Activated CD8-positive, alpha-beta T cell treated with anti-CD3 and anti-CD28 coated beads, Interleukin-2, amount 10 ng/mL, durations not matched to agents 7 days and 5 days (primary cell): ENCODE measurements at places on chromosomes 5 and 9. TPM values are rescaled to one million over a fixed set of nuclear protein-coding genes. Genes with fewer than 3 reads are reported as not detected.

The MAMDC2 gene
- total RNA-seq = not detected

DNA sequence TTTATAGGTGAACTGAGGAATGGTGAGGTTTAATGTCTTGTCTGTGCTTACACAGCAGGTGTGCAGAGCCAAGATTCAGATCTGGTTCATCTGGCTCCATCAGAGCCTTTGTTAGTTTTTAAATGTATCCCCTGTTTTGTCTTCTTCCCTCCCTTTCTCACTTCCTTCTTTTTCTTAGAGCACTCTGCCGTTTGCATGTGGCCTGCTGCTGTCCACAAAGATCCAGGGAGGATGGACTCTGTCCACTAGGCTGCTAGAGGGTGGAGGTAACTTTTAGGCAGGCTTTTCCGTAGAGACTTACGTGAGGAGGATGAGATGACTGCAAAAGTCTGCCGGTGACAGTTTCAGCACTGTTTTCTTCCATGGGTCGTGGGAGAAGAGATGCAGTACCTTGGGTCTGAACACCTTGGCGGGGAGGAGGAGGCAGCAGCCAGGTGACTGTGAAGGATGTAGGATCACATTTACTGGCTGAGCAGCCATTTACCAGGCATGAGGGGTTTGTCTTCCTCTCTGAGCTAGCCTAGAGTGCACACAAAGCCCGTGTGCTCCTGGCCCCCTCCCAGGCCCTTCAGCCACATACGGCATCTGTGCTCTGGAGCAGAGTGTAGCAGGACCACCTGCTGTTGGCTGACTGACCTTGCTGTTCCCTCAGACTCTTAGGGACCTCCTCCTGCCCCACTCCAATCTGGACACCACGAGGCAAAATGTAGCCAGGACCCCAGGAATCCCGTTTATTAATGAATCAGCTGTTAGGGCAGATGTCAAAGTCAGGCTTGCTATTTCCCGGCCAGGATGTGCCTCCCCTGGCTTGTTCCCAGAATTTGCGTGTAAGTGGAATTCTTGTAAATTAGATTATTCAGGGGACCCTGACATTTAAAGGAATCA is 1.8 kb downstream of the NTMT1 start:
- peaks cover 61% of the 10 kb centered on the region for H3K4me1 ChIP-seq
- no peak for DNase-seq
- H3K36me3 ChIP-seq = peaks cover 21% of the 10 kb centered on the region
- H3K4me3 ChIP-seq = peak overlapping the region; percentile 80

The SPATA31A3 gene
- total RNA-seq = not detected

GRCh38 chr9:14455243-14455642 is 141.3 kb upstream of the NFIB start:
- H3K36me3 ChIP-seq = no peaks in the 10 kb centered on the region
- no peak overlapping the region for H3K4me3 ChIP-seq
- H3K4me1 ChIP-seq = no peaks in the 10 kb centered on the region
- DNase-seq = no peak
- no peak overlapping the region for H3K27ac ChIP-seq

GRCh38 chr5:74589204-74590056 is 51.1 kb downstream of the ENC1 start:
- no peak overlapping the region for H3K27ac ChIP-seq
- H3K36me3 ChIP-seq = no peaks in the 10 kb centered on the region
- no peak overlapping the region for H3K4me3 ChIP-seq
- H3K4me1 ChIP-seq = no peaks in the 10 kb centered on the region
- H3K27me3 ChIP-seq = peaks cover 27% of the 10 kb centered on the region

The DNAI1 gene
- total RNA-seq = not detected

The AMACR gene
- total RNA-seq = 6.9 TPM

DNA sequence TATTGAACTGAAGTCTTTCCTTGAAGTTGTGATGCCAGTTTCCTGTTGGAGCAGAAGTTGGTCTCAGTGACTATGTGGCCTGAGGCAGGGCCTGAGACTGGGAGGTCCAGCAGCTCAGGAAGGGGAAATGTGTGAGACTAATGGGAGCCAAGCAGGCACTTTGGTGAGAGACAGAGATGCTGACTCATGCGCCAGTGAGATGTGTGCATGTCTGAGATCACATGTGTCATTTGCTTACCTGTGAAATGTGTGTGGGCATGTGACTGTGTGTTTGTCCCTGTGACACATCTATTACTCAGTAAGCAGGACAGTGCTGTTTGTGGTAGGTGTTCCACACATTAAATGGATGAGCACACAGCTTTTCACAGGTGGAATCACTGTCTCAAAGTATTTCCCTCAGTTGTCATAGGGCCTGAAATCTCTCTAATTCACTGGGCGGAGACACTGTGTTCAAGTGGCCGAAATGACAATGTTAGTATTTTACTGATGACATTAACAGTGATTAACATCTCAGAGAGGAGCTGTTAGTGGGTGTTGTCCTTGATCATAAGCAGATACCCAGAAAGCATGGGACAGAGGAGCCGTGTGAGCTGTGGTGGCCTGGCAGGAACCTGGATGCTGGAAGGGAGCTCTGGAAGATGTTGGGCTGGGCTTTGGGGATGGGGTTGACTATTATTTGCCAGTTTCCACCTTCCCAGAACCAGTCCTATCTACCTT is 7.4 kb downstream of the NPR2 start:
- H3K27ac ChIP-seq = peak overlapping the region; percentile 8
- peaks cover 1% of the 10 kb centered on the region for H3K36me3 ChIP-seq
- H3K4me1 ChIP-seq = peaks cover 30% of the 10 kb centered on the region
- H3K27me3 ChIP-seq = no peaks in the 10 kb centered on the region
- DNase-seq = peak; percentile 35
- no peak overlapping the region for H3K4me3 ChIP-seq

The CSF1R gene
- not detected for total RNA-seq

- peaks cover 3% of the 10 kb centered on the region for H3K36me3 ChIP-seq
- no peak for DNase-seq
- no peaks in the 10 kb centered on the region for H3K4me1 ChIP-seq
These were observed 2.2 kb downstream of the PCDHA10 start for GRCh38 chr5:140857987-140858240.

GRCh38 chr5:62494772-62495171 is 82.2 kb downstream of the IPO11 start:
- DNase-seq = no peak
- H3K27ac ChIP-seq = no peak overlapping the region
- no peaks in the 10 kb centered on the region for H3K27me3 ChIP-seq
- no peak overlapping the region for H3K4me3 ChIP-seq
- H3K4me1 ChIP-seq = peaks cover 2% of the 10 kb centered on the region

DNA sequence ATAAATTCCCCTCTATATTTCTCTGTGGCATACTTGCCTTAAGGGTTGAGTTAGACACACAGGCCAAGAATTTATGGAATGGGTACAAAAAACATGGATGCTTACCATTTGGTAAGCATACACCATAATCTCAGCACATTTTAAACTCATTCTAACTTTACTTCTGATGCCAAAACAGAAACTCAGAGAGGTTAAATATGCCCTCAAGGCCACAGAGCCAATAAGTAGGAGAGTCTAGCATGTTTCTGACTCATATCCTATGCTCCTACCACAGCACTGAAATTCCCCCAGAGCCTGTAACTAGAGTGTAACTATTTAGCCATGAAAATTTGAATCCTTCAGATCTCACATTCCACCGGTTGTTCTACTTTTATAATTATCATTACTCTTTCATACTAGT is 559.7 kb downstream of the ACTL7B start:
- H3K27ac ChIP-seq = no peak overlapping the region
- no peak overlapping the region for H3K4me3 ChIP-seq
- H3K27me3 ChIP-seq = no peaks in the 10 kb centered on the region
- no peak for DNase-seq
- H3K36me3 ChIP-seq = no peaks in the 10 kb centered on the region

DNA sequence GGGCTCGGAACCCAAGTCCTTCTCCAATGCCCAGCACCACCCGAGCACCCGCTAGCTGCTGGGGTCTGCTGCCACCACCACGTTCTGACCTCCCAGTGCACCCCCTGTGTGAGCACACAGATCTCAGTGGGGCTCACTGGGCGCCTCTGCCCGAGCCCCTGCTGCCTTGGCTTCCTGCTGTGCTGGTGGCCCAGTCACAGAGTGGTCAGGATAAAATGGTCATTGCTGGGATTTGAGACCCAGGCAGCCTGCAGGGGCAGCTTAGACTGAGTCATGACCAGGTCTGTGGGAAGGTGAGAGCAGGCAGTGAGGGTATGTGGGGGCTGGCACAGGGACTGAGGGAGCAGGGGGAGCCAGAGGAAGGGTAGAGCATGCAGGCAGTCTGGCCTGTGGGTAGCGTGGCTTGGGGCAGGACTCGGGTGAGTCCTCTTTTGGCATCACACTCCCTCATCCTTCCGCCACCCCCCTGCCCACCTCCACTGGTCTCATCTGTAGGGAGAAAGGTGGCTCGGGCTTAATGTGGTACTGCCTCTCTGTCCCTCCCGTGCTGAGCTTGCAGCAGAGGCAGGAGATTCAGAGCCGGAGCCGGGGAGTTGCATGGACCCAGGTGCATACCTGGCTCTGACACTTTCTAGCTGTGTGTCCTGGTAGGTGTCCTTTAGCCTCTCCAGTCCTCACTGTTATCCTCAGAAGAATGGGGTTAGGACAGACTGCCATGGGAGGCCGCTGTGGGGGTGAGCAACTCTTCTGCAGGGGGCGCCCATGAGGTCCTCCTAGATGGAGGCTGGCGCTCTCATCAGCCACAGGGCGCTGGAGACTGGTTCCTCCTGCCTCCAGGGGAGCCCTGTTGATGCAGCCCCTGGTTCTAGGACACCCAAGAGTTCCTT is 32.1 kb downstream of the USP20 start:
- peaks cover 72% of the 10 kb centered on the region for H3K36me3 ChIP-seq
- peak overlapping the region; percentile 92 for H3K27ac ChIP-seq

The DBH gene
- total RNA-seq = not detected

DNA sequence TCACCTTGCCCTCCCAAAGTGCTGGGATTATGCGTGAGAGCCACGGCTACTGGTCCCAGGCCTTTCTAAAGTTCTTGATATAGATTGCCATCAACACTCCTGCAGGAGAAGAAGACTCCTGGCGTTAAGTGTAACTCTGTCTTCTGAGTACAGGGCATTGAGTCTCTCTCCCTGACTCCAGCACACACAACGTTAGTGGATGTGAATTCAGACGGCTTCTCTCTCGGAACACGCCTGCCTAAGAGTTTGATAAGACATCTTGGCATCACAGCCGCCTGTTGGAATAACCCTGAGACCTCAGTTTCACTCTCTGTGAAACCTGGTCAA is 27.5 kb upstream of the PPARGC1B start:
- H3K4me3 ChIP-seq = no peak overlapping the region
- peaks cover 22% of the 10 kb centered on the region for H3K27me3 ChIP-seq
- DNase-seq = no peak
- no peaks in the 10 kb centered on the region for H3K36me3 ChIP-seq
- H3K27ac ChIP-seq = no peak overlapping the region

DNA sequence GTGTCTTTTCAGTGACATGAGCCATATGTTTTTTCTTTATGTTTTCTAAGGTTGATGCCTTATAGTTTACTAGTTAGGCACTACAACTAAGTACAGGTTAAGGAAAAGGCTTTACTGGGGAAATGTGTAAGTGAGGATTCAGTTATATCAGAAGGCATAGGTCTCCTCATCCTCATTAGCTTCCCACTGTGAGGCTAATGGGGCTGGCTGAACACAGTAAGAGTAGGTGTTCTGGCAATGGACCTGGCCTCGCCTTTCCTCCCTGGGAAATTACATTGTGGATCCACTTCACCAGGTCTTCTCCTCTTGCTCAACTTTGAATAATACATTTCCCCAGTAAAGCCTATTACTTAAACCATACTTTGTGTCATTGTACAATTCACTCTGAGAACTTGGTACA is 225.5 kb downstream of the PTPRD start:
- no peaks in the 10 kb centered on the region for H3K27me3 ChIP-seq
- no peak overlapping the region for H3K4me3 ChIP-seq
- H3K27ac ChIP-seq = no peak overlapping the region

The SH3TC2 gene
- not detected for total RNA-seq

The TOR4A gene
- total RNA-seq = 7.0 TPM

The SHC3 gene
- not detected for total RNA-seq

- no peak for DNase-seq
- no peak overlapping the region for H3K27ac ChIP-seq
- no peaks in the 10 kb centered on the region for H3K36me3 ChIP-seq
- no peaks in the 10 kb centered on the region for H3K4me1 ChIP-seq
- no peaks in the 10 kb centered on the region for H3K27me3 ChIP-seq
These were observed 101.0 kb downstream of the CD180 start for GRCh38 chr5:67095346-67096171.

The SPATA31E1 gene
- total RNA-seq = not detected

GRCh38 chr9:118059484-118060278 is 355.5 kb downstream of the TLR4 start:
- no peak overlapping the region for H3K27ac ChIP-seq
- DNase-seq = peak; percentile 37
- H3K36me3 ChIP-seq = no peaks in the 10 kb centered on the region
- no peaks in the 10 kb centered on the region for H3K27me3 ChIP-seq
- no peak overlapping the region for H3K4me3 ChIP-seq
- no peaks in the 10 kb centered on the region for H3K4me1 ChIP-seq
